SK-N-DZ (cell line): ENCODE measurements at places on chromosomes 5 and 9.
A peak's percentile ranks its signal among the peaks of the same experiment; 100 is the strongest.

DNA sequence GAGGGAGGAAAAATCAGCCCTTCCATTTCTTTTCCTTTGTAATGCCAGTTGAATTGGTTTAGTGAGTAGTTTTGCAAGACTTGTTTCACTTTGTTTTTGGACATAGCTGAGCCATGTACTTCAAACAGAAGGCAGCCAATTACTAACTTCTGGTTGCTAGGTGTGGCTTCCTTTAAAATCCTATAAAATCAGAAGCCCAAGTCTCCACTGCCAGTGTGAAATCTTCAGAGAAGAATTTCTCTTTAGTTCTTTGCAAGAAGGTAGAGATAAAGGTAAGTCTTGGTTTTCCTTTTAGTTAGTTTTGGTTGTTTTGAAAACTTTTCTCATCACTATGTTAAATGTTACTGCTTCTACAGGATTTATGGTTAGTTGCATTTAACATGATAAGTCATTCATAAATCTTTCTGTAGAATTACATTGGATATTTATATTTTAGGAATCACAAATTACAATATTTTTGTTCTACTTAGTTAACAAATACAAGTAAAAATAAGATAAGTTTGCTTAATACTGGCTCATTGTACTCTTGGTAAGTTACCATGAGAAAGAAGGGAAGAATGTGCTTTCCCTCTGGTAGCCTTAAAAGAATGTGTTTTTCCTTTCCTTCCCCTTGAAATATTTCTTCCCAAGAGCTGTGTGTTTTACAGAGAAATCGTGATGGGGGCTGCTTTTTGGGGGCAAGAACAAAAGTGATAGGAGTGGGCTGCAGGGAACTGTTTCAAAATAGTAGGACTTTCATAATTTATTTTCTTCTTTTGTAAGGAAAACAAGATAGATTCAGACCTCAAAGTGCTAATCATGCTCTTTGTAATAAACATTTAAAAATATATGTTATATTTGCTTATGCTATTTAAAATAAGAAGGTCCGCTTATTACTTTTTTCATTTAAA lies at the start of gene ANXA1:
Gene ANXA1, plus strand, starts transcription at position 213 of the 890 bp plus-strand sequence. CDS start 6,671 bp downstream, outside the sequence.
- DNase-seq, result no peak

DNA sequence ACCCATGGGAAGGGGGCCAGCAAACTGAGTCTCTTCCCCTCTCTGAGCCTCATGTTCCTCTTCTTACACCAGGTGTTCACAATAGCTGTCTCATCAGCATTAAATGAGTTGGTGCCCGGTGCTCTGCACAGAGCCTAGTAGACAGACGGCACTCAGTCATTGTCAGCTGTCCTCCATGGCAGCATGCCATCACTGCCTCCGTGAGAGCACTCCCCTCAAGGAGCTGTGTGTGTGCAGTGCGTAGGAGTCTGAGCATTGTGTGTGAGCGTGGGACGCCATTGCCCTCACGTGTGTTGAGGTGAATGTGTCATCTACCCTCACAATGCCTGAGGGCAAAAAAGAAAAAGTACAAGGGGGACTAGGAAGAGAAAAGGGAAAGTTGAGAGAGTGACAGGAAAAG lies 536.5 kb downstream of the CDK5RAP2 start:
- no peak for DNase-seq

- no peak for DNase-seq
Observed at GRCh38 chr9:19445452-19445851, 36.6 kb downstream of the ACER2 start.

DNA sequence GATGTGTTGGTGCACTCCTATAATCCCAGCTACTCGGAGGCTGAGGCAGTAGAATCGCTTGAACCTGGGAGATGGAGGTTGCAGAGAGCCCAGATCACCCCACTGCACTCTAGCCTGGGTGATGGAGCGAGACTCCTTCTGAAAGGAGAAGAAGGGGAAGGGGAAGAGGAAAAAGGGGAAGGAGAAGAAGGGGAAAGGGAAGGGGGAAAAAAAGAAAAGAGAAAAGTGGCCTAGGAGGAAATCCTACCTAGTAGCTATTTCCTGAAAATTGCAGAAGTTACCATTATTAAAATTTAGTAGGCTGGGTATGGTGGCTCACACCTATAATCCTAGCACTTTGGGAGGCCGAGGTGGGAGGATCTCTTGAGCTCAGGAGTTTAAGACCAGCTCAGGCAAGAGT lies 67.4 kb downstream of the ARRDC3 start:
- DNase-seq, result no peak

DNA sequence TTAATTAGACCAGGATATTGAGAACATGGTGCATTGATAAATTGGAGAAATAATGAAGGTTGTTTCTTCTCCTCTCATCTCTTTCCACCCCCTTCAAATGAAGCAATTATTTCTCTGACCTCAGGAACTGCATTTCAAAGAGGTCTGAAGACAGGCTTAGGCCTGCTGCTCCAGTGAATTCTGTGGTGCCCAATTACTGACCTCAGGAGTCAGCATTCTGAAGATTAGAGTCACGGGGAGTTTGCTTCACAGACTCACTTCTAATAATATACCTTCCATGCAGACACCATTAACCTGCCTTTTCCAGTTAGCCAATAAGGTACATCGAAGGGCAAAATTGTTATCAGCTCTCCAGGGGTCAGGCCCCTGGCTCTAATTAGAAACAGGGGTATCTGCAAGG lies 270.9 kb downstream of the GAS1 start:
- DNase-seq, result no peak

GRCh38 chr9:126160067-126160853 lies 166.4 kb upstream of the MVB12B start:
- DNase-seq, result no peak

- DNase-seq, result no peak
Observed at GRCh38 chr9:137234758-137235423, 4.2 kb downstream of the SLC34A3 start.

- DNase-seq, result peak; percentile 24
Observed at GRCh38 chr9:97900738-97901565, 21.3 kb downstream of the TRMO start.

- no peak for DNase-seq
Observed at GRCh38 chr9:97397220-97397619, 14.7 kb upstream of the TDRD7 start.

DNA sequence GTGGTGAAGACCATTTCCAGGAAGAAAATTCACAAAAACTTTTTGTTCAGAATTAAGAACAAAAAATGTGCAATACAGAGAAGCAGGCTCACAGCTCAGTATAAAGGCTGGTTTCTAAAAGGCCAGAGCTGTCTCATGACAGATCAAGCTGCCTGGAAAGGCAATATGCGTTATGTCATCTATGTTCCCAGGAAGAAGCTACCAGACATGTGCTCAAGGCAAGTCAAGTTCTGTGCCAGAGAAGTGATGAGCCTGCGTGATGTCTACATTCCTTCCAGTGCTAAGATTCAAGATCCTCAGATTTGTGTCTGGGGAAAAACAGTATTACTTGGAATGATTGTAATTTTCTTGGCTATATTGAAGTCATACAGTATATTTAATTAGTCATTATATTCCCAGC lies 104.3 kb downstream of the PDE4D start:
- peak; percentile 29 for DNase-seq

GRCh38 chr9:107705521-107705920 lies 216.0 kb upstream of the KLF4 start:
- no peak for DNase-seq

DNA sequence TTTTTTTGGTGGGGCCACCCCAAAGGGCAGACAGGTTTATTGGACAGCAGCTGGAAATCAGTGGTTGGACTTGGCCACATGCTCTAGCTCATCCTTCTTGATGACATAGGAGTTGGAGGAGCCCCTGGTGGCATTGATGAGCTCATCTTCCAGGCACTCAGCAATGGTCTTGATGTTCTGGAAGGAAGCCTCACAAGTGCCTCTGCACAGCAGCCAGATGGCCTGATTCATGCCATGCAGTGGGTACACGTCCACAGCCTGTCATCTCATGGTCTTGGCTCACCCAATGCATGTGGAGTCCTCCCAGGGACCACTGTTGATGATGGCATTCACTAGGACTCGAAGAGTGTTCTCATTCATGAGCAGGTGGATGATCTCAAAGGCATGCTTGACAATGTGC lies 11.3 kb upstream of the RCL1 start:
- DNase-seq, result no peak

DNA sequence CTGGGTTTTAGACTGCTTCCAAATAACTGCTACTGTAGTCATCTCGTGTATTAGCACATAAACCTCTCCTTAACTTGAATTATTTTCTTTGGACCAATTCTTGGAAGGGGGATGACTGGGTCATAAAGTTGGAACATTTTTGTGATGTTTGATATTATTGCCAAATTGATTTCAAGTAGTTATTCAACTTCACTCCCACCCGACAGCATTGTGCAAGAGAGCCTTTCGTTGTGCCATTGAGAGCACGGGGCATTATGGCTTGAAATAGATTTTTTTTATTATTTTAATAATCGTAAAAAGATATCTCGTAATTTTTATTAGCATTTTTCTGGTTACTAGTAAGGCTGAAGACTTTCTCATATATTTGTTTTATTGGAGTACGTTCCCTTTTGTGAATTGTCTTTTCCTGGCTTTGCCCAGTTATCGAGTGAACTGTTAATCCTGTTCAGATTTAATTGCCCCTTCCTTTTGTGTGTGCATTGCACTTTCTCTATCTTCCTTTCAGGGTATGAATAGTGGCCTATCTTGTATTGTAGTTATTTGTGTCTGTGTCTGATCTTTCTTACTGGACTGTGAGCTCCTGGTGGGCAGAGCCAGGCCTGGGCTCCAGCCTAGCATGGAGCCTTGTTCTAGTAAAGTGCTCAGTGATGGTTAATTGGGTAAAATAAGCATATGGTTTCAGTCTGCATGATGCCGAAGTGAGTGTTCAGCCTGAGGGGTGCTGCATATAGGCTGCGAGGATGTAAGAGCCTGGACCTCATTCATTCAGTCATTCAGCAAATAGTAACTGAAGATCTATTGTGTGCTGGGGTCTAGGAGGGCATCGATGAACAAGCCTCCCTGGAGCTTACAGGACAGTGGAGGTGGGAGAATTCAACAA lies 93.5 kb upstream of the SHB start:
- no peak for DNase-seq

DNA sequence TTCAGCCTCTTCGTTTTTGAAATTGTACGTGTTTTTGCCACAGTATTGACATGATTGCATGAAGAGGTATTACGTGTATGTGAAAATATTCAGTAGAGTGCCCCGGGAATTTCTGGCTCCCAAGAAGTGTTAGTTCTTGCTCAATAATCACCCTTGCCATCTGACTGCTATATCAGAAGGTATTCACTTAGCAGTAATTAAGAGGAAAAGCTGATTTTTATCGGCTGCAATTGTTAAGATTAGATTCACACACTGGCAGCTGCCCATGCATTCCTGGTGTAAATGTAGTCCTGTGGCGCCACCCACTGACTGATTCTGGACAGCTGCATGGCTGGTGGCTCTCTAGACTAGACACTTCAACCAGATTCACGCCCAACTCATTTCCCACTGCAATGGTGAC lies 440.1 kb upstream of the ADAMTS16 start:
- peak; percentile 40 for DNase-seq

GRCh38 chr9:85743275-85744128 lies 1.7 kb upstream of the AGTPBP1 start:
- no peak for DNase-seq

- no peak for DNase-seq
Observed at GRCh38 chr5:64599226-64599625, 91.1 kb upstream of the SHISAL2B start.

GRCh38 chr5:1424716-1425115 lies 20.5 kb downstream of the SLC6A3 start:
- no peak for DNase-seq

DNA sequence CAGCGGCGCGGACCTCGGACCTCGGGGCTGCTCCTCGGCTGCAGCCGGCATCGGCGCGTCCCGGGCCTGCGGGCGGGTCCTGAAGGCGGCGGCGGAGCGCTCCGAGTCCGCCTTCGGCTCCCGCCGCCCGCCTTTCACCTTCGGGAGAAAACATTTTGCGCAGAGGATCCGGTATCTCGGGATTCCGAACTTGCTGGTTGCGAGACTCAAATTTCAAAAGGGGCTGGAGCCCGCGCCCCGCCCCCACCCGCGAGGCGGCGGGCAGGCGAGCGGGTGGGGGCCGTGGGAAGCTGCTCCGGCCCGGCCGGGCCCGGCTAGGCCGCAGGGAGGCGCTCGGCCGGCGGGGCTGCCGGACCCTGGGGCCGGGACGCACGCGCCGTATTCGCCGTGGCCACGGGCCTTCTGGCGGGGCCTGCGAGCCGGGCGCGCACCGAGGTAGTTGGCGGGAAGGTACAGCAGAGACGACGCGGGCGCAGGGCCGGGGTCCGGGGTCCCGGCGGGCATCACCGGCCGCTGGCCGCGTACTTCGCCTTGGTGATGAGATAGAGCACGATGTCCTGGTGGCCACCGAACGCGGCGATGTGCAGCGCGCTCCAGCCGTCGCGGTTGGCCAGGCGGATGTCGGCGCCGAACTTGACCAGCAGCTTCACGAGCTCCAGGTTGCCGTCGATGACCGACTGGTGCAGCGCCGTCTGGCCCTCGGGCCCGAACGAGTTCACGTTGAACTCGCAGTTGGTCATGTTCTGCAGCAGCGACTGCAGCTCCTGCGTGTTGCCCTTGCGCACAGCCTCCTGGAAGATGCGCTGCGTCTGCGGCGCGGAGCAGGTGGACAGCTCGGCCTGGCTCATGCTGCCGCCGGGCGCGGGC lies 757 bp downstream of the NRARP start:
- peak; percentile 68 for DNase-seq

- DNase-seq, result no peak
Observed at GRCh38 chr5:1667648-1668140, 131.9 kb downstream of the MRPL36 start.
